Pericardium fibroblast (primary cell): ENCODE measurements at places on chromosomes 6 and 20. TPM values are rescaled to one million over a fixed set of nuclear protein-coding genes. Genes with fewer than 3 reads are reported as not detected.

The EYS gene
- total RNA-seq, result not detected in 2 replicates

The MUCL3 gene
- not detected in 2 replicates for total RNA-seq

The MARCKS gene
- total RNA-seq, result 161 and 169 TPM in 2 replicates

The NRN1 gene
- total RNA-seq, result 1.2 TPM in 1 of 2 replicates, not detected in the other

The LY6G6D gene
- not detected in 2 replicates for total RNA-seq

The PTGIS gene
- total RNA-seq, result 58.2 and 66.7 TPM in 2 replicates

The PKHD1 gene
- total RNA-seq, result under 0.01 TPM in 1 of 2 replicates, not detected in the other

The LPIN3 gene
- total RNA-seq, result 9.7 and 13.2 TPM in 2 replicates

The LIN28B gene
- not detected in 2 replicates for total RNA-seq

The SIRPG gene
- not detected in 2 replicates for total RNA-seq

The DOK5 gene
- total RNA-seq, result 9.9 and 12.7 TPM in 2 replicates

The PNPLA1 gene
- total RNA-seq, result not detected in 2 replicates
